Activated CD8-positive, alpha-beta memory T cell treated with anti-CD3 and anti-CD28 coated beads for 4 hours (primary cell): ENCODE measurements at places on chromosomes 5 and 9.

DNA sequence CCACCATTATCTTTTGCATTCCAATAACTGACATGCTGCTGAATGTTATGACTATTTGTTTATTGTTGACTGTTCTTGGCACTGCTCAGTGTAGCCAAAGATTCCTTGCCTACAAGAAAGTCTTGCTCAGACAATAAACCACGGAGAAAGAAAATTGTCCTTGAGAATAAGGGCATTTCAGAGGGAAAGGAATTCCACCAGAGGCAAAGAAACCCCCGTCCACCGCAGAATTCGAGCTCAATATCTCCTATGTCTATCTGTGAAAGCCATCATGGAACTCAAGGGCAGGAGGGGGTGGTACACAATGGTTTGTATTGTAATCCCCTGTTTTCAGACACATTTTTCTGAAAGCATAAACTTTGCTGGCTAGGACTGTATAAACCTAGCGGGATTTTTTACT, 70.3 kb upstream of the ADAMTS16 start:
- no peak for DNase-seq

DNA sequence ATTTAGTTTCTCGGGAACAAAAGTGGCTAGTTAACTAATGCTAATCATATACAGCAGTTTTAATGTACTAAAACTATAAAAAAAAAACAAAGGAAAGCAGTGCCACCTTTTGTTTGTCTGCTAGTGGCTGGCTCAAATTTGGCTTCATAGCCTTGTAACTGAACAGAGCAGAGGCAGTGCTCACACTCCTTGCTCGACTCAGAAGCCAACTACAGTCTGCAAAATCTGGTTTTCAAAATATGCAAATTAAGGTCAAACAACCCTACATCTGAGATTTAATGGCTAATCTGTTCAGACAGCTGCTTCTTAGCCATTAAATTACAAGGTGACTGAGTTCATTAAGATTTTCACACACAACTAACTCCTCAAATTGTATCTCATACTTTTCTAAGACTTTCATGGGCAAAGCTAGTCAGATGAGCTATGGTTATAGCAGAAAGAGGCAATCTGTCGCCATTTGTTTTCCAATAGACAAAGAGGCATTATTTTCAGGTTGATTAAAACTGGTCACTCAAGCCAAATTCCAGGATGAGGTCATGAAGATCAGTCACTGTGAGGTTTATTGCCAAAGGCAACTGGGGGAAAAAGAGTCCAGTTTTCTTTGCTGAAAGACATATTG, 56.8 kb upstream of the EPB41L4A start:
- no peak for DNase-seq

DNA sequence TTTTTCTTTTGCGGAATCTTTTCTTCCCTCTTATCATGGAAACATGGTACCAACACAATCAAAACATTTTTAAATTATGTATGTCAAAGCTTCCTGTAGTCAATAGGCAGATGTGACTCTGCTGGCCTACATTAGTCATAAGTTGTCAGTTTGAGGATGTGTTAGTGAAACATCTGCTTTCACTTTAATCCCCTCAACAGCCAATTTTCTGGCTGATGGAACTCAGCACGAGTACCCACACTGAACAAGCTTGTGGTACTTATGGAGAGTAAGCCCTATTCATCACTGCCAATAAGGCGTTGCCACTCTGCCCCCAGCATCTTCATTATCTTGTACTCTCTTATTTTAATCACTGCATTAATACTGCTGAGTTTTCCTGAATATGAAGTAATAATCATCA, 1034.4 kb downstream of the CDH9 start:
- DNase-seq = no peak

DNA sequence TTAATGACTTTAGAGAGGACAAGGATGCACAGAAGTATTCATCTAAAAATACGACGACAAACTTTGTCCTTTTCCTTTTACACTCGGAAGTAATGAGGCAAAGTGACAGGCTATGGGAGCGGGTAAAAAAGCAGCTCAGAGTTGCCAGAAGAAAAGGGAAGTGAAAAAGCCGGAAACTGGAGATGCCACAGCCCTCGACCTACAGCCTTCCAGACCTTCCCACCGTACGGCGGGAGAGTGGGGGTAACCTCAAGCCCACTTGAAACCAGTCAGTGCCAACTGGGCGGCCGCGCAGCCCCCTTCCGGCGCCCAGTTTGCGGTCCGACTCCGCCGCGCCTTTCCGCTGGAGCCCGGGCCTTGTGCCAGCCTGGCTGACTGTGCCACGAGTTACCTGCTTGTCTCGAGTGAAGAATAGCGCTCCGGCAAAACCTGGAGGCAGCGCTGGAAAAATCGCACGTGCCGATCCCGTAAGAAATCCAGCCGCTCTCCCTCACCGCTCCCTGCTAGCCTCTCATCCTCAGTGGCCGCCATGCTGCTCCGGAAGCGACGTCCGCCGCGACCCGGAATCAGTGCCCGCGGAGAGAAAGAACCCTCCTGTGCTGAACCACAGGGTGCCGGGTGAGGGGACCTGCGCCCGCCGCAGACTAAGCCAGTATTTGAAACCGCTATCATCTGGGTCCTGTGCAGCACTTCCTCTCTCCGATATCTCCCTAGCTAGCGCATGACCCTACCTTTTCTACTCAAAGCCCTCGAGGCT, at the start of gene PGGT1B:
TSS of gene PGGT1B (minus strand) at position 557 of the 757 bp plus-strand sequence. CDS start at position 531, 26 bp downstream.
- peak; percentile 46 for DNase-seq

DNA sequence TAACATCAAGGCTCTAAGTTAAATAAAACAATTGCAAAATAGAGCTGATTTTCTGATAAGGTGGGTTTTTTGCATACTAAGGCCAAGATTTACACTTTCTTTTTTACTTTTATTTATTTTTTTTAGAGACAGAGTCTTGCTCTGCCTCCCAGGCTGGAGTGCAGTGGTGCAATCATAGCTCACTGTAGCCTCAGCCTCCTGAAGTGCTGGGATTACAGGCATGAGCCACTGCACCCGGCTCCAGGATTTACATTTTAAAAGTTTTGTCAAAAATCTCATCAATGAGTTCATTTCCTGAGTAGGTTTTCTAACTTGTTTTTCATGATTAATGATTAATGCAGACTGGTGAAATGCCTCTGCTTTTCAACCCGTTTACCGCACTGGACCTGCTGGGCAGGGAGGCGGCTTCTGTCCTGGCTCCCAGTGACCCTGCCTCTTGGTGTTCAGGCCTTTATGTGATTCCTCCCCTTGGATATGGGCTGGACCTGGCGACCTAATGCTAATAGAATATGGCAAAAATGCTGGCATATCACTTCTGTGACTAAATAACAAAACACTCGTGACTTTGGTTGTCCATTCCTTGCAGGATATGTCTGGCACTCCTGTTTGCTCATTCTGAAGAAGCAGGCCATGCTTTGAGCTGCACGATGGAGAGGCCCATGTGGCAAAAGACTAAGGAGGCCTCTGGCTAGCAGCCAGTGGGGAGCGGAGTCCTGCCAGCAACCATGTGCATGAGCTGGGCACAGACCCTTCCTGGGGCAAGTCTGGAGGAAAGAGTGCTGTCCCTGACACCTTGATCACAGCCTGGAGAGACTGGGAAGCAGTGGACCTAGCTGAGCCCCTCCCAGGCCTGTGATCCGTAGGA, 72.2 kb upstream of the PTCH1 start:
- DNase-seq = no peak
